Hepatic stellate cell (primary cell): ENCODE measurements at places on chromosomes 1 and 21.

DNA sequence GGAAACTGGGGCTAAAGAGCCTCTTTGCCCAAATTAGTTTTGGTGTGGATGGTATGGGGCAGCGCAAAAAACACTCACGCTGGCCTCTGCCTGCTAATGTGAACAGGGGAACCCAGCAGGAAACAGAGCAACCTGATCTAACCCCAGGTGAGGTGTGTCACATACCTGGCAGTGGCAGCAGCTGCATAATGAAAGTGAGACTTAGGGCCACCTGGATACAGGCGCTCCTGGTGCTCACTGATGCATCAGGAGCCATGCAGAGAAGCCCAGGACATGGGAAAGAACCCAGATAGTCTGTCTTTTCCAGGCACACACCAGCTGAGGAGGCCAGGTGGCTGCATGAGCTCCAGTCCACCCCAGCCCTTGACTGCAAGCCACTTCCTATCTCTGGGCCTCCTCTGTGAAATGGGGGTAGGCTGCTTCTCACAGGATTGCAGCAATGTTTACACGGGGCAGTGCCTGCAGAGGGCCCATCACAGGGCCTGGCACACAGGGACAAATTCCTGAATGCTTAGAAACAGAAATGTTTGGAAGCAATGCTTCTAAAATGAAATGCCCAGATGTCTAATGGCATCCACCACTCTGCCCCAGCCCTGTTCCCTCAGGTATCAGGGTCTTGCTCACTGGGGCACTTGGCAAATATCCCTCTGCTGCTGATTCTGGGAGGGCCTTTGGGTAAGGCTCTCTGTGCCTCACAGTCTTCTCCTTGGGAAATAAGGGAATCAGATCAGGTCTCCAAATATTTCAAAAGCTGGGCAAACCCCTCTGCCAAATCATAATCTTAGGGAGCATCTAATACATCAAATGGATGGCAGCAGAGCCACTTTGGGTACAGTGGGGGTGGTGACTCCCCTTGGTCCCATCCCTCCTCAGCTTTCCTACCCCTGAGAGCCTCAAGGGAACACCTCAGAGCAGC is 19.9 kb downstream of the DHCR24 start:
- DNase-seq: no peak

GRCh38 chr1:40780678-40781607 is 2.6 kb upstream of the KCNQ4 start:
- no peak for DNase-seq

DNA sequence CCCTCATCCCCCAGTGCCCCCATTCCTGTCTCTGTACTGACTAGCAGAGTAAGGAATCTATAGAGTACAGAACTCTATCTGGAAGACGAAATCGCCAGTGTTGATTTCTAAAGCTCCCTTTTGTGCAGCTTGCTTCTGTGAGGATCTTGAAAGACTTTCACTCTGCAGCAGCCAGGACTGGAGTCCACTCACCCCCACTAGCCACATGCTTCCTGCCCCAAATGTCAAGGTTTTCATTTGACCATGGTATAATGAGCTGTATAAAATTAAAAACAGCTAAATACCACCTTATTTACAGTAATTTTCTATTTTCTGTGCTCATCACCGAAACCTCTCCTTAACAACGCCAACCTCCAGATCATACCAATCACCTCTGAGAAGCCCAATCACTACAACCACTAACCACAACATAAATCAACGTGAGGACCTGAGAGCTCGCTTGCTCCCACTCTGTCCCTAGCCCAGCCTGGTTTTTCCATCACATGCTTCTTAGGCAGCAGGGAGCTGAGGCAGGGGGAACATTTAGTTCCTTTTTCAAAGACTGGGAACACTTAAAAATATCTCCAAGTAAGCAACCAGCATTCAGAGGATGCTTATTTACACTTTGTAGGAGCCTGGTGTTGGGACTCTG is 56.1 kb upstream of the IRF2BP2 start:
- DNase-seq: no peak

GRCh38 chr1:160373696-160374095 is 6.8 kb downstream of the NHLH1 start:
- no peak for DNase-seq

GRCh38 chr1:37726751-37727585 is 34.7 kb downstream of the CDCA8 start:
- no peak for DNase-seq

DNA sequence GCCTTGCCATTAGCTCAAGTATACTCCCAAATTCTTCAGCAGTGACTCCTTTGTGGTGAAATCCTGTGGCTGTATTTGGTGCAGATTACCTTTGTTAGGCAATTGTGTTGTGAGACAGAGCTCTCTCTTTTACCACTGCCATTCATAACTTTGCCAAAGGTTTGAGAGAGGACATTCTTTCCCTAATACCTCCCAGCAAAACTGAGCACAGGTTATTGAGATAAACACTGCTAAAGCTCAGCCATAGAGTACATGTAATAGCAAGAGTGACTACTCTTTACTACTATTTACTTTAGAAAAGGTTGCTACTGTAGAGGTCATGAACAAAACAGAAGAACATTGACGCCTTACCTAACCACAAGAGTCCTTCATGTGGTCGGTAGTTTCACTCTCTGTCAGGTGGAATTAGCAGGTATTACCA is 514.0 kb upstream of the ADAMTS5 start:
- peak; percentile 17 for DNase-seq

DNA sequence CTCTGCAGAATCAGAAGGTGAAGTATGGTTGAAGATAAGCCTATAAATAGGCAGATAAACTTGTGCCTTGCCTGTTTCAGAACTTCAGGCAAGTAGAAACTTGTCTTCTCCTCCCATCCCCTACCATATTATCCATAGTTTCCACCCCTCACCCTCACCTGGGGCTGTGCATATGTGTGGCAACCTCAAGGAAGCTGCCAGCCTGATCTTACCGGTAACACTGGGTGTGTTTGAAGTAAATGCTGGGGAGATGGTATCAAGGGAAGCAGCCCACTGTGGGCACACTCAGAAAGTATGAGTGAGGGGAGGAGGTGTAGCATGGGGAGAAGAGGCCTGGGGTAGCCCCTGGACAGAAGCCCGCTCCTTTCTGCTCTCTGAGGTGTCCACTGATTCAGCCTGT is 14.5 kb downstream of the VANGL2 start:
- DNase-seq: no peak

DNA sequence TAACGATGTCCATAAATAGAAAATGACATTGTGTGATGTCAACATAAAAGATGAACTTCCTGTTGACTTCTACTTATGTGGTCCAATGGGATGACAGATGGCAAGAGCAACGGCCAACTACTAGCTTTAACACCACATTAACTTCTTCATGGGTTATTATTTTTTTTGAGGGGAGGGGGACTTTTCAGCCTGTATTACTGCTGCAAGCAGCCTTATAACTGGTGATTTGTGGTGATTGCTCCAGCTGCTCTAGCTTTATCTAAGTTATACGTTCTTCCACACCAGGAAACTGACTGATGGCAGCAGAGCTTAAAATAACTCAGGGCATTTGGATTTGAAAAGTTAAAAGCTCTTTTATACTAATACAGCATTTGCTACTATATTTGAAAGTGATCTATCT is 228.8 kb upstream of the B3GALT2 start:
- no peak for DNase-seq

GRCh38 chr1:232900818-232901217 is 49.6 kb upstream of the NTPCR start:
- DNase-seq: no peak

DNA sequence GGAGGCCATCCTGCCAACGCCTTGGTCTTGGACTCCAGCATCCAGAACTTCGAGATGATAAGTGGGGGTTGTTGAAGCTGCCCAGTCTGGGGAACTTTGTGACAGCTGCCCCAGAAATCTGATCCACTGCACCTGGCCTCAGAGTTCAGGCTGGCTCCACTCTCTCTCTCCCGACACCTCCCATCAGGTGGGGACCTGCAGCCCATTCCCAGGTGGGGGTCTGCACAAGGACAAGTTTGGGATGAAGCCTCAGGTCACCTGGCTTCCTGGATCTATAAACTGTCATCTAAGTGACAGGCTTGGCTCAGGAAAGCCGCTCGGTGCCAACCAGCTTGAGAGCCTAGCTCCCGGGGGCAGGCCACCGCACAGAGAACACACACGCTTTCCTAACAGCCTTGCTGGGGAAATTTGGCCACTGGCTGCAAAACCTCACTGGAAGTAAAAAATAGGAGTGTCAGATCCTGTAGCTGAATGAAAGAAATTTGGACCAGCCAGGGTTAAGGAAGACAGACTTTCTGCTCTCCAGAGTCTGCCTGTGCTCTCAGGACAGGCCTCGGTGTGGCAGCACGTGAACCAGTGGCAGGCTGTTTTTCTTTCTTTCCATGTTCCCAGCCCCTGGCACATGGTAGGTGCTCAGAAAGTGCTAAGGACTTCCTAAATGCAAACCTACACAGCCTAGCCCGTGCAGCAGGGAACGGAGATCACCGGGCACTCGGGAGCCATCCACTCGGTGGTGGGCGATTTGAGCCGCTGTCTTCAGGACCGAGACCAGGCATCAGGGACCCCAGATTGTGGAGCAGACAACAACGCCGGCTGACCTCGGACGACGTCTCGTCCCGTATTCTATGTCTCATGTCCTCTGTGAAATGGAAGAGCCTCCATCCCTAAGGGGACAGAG is 42.6 kb upstream of the LBR start:
- no peak for DNase-seq

DNA sequence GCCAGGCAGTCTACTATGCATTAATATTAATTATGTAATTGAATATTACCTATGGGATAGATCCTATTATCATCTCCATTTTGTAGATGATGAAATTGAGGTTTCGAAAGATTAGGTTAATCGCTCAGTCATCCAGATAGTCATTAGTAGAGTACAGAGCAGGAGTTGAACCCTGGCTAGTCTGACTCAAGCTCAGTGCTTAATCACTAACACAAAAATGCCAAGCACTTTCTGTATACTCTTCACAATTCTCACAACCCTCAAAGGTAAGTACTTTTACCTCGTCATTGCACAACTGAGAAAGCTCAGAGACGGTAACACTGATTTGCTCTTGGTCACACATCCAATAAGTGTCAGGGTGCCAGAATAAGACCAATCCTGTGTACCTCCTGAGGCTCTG is 280.2 kb upstream of the PLXNA2 start:
- no peak for DNase-seq

DNA sequence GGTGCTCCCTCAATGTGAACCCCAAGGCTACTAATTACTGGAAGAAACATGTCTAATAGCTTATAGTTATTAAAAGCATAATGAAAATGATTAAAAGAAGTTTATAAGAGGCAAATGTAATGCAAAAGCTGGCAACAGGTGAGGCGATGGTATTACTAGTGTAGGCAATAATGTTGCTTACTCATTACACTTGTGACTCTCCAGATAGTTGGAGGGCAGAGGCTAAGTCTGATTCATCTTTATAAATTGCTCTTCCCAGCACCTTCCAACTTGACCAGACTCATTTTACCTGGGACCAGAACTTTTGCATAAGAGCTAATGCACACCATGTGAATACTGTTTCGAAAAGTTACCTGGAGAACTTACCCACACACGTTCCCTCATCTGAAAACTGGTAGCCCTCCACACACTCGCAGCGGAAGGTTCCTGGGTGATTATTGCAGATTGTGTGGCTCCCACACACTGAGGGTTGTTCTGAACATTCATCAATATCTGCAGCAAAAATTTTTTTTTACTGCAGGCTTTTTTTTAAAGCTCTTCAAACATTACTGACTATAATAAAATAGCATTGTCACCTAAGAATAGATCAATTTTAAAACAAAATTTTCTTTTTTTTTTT is 48.0 kb downstream of the NID1 start:
- no peak for DNase-seq

DNA sequence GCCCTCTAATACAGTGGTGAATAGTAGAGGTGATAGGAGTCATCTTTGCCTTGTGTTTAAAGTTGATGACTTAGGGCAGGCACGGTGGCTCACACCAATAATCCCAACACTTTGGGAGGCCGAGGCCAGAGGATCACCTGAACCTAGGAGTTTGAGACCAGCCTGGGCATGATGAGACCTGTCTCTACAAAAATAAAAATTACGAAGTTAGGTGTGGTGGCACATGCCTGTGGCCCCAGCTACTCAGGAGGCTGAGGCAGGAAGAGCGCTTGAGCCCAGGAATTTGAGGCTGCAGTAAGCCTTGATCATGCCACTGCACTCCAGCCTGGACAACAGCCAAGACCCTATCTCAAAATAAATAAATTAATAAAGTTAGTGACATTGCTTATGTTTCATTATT is 26.6 kb downstream of the CAPZA1 start:
- no peak for DNase-seq

GRCh38 chr21:41425954-41426675 is at the start of gene MX1:
Gene MX1, plus strand, starts transcription at chr21:41426239. Its CDS starts 5,832 bp downstream, at chr21:41432071.
- DNase-seq: peak; percentile 68

DNA sequence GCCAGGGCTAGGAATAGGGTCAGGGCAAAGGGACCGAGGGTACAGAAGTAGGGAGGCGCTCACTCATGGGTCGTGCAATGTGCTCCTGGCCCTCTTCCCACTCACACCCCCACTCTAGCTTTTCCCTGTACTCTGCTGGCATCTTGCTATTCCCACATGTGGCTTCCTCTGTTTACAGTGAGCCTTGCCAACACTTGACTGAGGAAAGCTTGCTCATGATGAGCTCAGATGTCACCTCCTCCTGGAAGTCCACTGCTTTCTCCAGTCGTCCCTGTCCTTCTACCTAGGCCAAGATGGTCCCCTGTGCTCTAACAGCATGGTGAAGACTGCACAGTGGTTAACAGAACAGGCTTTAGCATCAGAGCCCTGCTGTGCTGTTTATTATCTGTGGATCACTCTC is 8.0 kb upstream of the RIMS3 start:
- DNase-seq: no peak
